ENCODE measurements at places on chromosomes 3 and 15. TPM values are rescaled to one million over a fixed set of nuclear protein-coding genes. Genes with fewer than 3 reads are reported as not detected.

Gene LSMEM2
- 0.30 TPM for total RNA-seq

Gene ATP13A5
- 1.1 TPM for total RNA-seq

- H3K4me3 ChIP-seq, result no peak overlapping the region
- H3K36me3 ChIP-seq, result no peaks in the 10 kb centered on the region
- peaks cover 19% of the 10 kb centered on the region for H3K4me1 ChIP-seq
Measured at GRCh38 chr3:10004960-10005564, 18.4 kb upstream of the EMC3 start.

Gene ZPLD1
- not detected for total RNA-seq

DNA sequence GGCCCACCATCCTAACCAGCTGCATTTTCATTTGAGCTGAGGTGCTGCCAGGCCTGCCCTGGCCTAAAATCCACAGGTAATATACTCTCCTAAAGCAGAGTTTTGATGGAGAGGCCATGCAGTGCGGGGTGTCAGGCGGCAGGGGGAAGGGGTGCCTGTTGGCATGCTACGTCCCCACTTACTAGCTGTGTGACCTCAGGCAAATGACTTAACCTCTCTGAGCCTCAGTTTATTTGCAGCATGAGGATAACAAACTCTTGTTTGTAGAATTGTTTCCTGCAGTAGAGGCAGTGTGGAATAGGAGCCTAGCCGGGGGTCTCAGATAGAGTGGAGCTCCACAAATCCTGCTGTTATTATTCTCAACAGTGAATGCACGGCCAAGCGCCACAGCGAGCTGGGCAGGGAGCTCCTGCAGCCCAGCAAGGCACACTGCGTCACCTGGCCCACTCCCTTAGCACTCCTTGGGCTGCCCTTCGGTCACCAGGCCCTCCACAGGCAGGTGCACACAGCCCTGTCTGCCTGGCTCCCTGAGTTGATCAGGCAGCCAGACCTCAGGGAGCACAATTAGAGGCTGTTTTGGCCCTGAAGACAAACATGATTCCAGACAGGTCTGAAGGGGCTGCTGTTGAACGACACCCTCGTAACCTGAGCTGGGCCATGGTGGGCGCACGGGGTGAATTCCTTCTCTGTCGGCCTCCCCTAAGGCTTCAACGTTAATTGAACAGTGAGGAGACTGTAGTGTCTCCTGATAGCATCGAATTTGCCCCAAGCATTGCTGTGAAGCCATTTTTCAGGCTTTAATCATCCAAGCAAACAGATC, 248.8 kb upstream of the LYSMD4 start:
- H3K27ac ChIP-seq, result no peak overlapping the region
- no peak overlapping the region for H3K4me3 ChIP-seq
- DNase-seq, result no peak
- no peaks in the 10 kb centered on the region for H3K36me3 ChIP-seq

DNA sequence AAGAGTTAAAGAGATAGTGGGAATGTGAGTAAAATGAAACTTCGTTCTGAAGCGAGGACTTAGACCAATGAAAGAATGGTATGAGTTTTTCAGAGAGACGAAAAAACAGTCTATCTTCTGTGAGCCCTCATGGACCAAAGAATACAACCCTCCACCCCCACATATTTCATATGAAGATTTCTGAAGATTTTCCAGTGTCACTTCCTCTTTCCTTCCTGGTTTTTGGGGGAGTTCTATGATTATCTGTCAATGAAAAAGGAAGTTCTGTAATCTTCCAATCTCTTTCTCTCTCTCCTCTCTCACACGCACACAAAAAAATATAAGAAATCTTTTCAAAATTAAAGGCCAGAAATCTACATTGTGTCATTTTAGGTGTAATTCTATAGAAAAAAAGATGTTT, 27.7 kb downstream of the CMSS1 start:
- H3K27me3 ChIP-seq, result no peaks in the 10 kb centered on the region
- no peak overlapping the region for H3K4me3 ChIP-seq
- peaks cover 3% of the 10 kb centered on the region for H3K36me3 ChIP-seq
- H3K4me1 ChIP-seq, result peaks cover 38% of the 10 kb centered on the region

Gene MYH15
- total RNA-seq, result 0.17 TPM

Data from suprapubic skin (tissue), 4 donors.